ENCODE measurements at places on chromosomes 6 and 20.
A peak's percentile ranks its signal among the peaks of the same experiment; 100 is the strongest.

DNA sequence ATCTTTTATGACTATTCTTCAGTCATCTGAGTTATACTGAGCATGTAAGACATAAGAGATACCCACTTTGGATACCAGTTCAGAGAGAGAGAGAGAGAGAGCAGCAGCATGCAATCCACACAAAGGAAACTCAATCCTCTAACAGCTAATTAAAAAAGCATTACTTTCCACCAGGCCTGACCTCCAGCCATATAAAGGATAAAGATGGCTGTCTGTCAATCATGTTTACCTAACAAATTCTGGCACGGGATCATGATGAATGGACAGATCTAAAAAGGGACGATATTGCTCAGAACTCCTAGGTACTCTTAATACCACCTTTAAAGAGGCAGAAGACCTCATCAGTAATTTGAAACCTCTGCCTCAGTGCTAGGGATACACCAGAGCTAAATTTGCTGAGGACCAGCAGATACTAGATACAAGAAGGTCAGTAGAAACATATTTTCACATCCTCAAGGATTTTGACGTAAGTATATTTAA lies 159.2 kb downstream of the RPS12 start:
- no peak for DNase-seq

DNA sequence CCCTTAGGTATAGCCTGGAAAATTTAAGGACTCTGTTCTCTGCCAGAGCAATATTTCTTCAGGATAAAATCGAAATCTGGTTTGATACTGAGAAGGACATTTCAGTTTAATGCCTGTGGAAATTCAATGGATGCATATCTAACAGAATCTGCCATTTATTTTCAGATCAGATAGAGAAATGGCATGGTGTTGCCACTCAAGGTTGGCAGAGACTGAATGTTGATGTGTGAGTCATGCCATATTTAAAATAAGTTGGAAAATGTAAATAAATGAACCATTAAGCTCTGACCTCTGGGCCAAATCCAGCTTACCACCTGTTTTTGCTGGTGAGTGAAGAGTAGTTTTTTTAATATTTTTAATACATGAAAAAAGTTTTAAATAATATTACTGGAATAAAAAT lies 594.6 kb downstream of the DOK5 start:
- DNase-seq = no peak

- DNase-seq = no peak
These were observed 24.8 kb downstream of the MTCL3 start for GRCh38 chr6:127494240-127494767.

GRCh38 chr20:43983359-43983758 lies 68.7 kb downstream of the TOX2 start:
- no peak for DNase-seq

DNA sequence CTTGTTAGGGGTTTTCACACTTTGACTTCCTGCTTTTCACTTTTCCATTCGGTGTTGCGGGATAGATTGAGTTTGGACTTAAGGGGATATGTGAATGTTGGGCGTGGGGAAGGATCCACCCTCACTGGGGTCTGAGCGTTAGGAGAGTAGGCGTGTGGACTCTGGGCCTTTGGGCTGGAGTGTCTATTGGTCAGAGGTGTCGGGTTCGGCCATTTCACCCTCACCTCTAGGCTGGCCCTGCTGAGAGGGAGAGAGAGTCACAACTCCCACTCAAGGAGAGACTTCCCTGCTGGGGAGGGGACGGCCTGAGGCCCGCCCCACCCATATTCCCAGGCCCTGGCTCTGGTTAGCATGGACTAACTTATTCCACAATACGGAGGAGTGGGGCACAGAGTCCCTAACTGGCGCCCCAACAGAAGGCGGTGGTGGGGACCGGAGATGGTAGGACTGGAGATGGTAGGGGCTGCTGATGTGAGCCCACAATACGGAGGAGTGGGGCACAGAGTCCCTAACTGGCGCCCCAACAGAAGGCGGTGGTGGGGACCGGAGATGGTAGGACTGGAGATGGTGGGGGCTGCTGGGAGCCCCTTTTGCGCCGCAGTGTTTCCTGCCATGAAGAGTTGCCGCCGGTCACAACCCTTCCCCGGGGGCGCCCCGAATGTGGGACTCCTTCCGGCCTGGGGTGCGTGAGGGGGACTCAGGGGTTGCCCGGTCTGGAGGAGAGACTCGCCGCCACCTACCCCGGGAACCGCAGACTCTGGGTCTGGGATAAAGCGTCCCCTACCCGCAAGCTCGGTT lies 1.4 kb upstream of the PTPRA start:
- DNase-seq = no peak

- DNase-seq = no peak
These were observed 22.2 kb upstream of the SNRPB2 start for GRCh38 chr20:16707674-16708073.

DNA sequence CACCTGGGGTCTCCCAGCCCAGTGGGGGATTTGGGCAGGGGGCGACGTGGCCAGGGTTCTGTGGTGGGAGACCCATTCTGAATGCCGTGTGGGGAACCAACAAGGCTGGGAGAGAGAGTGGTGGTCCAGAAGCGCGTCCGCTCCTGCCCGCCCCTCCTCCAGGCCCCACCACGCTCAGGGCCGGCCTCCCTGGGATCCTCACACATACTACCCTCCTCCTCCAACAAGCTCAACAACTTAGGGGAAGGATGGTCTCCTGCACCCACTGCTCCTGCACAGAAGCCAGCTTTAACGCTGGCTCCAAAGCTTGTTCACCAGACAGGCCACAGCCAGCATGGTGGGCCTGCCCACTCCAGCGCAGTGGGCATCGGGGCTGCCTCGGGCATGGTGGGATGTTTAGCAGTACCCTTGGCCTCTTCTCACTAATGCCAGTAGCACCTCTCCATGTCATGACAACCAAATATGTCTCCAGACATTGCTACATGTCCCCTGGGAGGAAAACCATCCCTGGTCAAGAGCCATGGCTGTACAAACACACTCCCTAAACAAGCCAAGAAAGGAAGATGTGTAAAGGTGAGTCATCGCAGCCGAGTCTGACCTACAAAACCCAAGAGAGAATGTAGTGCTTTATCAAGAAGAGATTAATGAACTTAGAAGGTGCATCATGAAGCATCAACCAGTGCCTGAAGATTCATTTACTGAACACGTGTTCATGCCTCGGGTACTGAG lies 75.7 kb downstream of the BMP7 start:
- no peak for DNase-seq

GRCh38 chr6:133921249-133921859 lies 31.7 kb upstream of the TBPL1 start:
- DNase-seq = peak; percentile 56

- DNase-seq = peak; percentile 27
These were observed 157.6 kb upstream of the KCNQ5 start for GRCh38 chr6:72464246-72464645.

DNA sequence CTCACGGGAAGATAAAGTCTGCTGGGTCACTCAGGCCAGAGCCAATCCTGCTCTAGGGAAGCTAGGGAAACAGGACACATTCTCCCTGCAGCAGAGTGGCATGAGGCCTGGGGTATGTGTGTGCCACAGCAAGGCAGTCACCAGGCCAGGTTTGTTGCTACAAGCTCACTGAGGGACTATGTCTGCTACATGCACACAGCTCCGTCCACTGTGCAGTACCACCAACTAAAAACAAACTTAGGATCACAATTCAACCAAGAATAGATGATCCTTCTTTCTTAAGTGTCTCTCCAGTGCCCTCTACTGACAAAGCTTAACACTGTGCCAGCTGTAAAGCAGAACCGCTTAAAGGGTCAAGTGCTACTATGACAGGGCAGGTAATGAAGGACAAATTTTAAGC lies 192.5 kb downstream of the PTPRK start:
- no peak for DNase-seq

- DNase-seq = peak; percentile 23
These were observed 125.8 kb downstream of the MRPL14 start for GRCh38 chr6:44001318-44002066.

DNA sequence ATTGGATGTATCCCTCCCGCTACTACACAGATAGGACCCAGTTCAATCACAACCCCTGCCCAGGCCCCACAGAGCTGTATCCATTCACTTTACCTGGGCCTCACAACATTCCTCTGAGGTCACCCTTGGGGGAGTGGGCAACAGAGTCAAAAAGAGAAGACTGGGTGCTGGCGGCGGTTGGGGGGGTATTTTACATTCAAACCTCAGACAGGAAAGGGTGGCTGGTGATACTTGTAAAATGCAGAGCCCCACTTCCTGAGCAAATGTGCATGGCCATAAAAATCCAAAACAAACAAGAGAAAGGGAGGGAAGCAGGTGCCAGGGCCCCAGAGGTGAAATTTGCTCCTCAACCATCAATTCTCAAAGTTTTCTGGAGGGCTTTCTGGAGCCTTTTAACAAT lies 3.5 kb downstream of the LRFN2 start:
- DNase-seq = no peak

DNA sequence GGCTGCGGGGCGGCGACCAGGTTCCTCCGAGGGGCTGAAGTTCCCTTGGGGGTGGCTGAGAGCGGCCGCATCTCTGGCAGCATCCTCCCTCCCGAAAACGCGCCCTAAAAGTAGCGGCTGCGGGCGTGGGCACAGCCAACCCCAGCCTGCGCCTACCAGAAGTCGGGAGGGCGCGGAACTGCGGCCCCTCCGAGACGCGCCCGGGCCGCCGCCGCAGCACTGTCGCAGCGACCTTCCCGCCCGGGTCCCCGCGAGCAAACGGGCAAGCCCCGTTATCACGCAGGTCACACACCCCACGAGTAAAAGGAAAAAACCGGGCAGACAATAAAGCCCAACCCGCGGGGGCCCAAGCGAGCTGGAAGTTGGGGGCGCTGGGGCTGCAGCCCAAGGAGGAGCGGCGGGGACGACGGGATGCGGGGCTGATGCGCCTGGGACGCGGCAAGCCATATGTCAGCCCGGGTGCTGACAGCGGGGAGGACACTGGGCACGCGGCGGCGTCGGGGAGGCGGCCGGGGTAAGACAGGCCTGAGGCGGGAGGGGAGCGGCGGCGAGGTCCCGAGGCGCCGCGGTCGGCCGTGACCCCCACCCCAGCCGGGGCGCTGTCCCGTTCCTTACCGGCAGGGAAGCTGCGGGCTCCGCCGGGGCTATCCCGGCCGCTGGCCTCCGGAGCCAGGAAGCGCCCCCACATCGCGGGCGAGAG lies 659 bp downstream of the CEP85L start:
- no peak for DNase-seq

GRCh38 chr6:23851522-23851921 lies 274.5 kb upstream of the NRSN1 start:
- DNase-seq = no peak

- DNase-seq = no peak
These were observed 26.0 kb upstream of the PI16 start for GRCh38 chr6:36928547-36928918.

GRCh38 chr6:48568856-48569255 lies 457.9 kb upstream of the PTCHD4 start:
- no peak for DNase-seq

DNA sequence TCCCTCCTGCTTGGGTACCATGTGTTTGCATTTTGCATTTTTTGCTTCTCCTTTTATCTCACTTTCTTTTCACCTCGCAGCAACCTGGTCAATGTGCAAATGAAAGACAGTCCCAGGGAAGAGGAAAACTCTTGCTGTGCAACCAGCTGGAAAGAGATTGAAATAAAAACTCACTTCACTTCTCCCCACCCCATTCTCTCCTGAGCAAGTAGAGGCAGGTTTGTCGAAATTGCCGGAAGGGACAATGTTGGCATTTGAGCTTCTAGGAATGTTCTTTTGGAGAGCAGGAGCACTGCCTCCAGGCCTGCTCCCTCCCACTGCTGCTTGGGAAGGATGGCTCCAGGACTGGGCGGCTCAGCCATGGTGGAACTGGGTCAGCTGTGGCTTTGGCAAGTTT lies 30.6 kb downstream of the KCNG1 start:
- no peak for DNase-seq

DNA sequence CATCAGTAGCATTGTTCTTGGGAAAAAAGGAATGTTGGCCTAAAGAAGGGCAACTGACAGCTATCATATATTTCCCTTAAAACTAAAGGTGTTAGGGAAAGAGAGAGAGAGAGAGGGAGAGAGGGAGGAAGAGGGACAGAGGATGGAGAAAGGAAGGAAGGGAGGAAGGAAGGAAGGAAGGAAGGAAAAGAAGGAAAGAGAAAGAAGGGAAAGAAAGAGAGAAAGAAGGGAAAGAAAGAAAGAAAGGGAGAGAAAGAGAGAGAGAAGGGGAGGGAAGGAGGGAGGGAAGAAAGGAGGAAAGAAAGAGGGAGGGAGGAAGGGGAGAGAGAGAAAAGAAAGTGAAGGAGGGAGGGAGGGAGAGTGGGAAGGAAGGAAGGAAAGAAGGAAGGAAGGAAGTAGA lies 37.7 kb upstream of the ADGRF5 start:
- no peak for DNase-seq
